NCI-H1436 treated with DMSO at 0.1 percent for 48 hours (cell line): ENCODE measurements at places on chromosomes 12 and 14.

DNA sequence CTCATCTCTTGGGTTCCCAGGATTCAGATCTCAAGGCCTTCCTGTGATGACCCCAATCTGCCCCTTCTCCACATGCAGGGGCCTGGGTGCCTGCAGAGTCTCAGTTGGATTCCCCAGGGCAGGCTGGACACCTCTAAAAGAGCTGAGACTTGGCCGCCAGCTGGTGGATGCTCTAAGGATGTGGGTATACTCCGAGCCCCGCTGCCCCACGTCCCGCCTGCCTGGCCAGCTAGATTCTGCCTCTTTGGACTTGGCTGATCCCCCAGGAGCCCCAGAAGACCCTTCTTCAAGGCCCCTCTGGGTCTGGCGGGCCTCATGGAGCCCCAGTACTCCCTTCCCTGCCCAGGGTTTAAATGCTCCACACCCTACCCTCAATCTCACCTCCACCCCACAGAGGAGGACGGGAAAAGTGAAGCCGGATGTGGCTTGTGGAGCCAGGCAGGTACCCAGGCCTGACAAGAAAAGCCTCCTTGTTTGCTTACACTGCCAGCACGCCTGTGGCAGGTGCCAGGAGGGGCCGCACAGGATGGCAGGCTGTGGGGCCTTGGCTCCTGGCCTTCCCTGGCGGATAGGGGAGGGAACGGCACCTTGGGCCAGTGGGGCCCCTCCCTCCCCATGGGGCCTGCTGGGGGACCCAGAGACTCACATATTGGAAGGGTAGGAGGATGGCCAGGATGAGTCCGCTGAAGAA lies 15.1 kb downstream of the FAIM2 start:
- DNase-seq, result no peak

DNA sequence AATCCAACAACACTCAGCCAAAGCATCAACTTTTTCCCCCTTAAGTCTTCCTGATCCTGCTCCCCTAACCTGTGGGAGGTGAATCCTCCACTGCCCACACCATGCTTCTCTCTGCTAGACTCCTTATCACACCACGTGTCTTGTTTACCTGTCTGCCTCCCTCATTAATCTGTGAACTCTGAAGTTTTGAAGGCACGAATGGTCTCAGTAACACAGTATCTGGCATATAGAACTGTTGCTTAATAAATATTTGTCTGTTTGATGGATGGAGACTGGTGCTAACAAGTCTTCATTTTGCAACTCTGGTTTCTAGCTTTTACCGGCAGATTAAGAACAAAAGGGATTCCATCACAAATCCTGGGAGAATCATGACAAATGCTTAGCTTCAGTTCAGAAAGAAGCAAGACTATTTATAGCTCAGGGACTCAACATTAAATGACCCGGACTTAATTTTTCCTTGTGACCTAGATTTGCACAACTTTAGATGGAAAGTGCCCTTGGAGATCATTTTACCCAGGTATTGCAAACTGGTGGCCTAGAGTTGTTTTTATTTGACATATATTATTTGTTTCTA lies 267.4 kb downstream of the APAF1 start:
- no peak for DNase-seq

GRCh38 chr14:94752591-94753436 lies 17.1 kb downstream of the GSC start:
- no peak for DNase-seq

- DNase-seq, result no peak
Observed at GRCh38 chr14:81388336-81388735, 11.8 kb downstream of the STON2 start.

DNA sequence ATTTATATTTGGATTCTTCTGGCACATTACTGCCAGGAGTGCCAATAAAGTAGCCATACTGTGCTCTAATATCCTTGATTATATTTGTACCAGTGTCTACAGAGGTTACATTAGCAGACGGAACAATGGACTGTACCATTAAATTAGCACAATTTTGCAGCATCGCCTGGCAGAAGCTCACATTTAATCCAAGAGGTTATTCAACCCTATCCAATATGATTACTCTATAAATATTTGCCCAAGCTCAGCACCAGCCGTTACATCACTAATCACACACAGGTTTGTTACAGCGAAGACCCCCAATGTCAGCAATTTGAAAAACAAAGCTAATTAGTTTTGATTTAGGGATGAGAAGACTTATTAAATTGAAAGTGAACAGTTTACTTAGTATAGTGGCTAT lies 16.9 kb upstream of the MGST1 start:
- peak; percentile 98 for DNase-seq

DNA sequence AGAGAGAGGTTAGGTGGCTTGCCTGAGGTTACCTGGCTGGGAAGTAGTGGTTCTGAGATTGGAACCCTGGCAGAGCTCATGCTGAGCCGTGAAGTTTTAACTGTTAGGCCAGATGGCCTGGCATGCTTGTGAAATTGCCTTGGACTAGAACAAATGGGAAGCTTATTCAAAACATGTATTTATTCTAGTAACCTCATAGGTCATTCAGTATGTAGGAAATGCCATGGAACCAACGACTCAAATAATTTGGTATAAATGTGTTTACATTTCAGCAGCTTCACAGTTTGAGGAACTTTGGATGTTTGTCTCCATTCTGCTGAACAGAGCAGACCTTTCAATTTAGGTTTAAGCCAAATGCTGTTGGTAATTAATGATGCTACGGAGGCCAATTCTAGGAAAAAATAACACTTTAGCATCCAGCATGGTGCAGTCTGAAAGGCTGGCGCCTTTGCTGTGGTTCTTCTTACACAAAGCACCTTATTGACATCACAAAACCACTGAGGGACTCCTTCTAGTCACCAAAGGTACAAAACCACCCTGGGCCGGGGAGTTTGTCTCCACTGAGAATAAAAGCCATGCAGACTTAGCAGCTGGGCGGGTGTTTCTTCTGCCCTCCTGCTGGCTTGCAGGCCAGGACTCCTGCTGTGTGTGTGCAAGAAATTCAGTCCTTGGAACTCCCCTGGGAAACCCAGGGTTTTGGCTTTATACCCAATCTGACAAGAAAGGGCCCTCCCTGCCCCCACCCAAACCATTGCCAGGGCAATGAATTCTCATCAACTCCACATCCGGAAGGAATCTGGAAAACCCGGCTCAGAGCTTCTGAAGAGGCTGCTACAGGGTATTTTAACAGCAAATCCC lies 64.2 kb downstream of the ELK3 start:
- no peak for DNase-seq

DNA sequence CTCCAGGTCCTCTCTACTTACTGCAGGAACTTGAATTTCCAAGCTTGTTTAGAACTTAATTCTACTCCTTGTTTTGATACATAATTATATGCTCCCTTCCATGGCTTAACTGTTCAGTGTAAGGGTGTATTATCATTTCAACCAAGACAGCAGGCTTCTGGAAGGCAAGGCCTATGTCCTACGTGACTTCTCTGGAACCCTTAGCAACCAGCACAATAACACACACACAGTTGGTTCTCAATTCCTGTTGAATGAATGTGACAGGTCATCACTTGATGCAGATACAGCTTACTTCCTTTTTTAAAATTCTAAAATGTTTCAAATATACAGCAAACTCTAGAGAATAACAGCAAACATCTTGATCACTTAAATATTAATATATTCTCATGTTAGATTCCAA lies 77.7 kb upstream of the COCH start:
- DNase-seq, result no peak

GRCh38 chr12:29159661-29160060 lies 10.6 kb downstream of the FAR2 start:
- no peak for DNase-seq

DNA sequence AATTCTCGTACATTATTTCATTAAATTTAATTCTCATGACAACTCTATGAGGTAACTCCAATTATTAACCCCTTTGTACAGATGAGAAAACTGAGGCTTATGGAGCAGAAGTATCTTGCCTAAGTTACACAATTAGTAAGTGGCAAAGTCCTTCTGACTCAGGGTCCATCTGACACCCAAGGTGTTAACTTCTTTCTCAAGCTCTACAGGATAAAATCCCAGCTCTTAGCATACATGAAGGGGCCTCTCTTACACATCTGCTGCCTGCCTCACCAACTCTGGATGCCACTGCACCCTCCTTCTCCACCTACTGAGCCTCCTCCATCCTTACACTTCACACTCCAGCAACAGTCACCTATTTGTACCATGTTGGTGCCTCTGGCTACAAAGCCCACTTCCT lies 4.3 kb upstream of the KRT72 start:
- no peak for DNase-seq

DNA sequence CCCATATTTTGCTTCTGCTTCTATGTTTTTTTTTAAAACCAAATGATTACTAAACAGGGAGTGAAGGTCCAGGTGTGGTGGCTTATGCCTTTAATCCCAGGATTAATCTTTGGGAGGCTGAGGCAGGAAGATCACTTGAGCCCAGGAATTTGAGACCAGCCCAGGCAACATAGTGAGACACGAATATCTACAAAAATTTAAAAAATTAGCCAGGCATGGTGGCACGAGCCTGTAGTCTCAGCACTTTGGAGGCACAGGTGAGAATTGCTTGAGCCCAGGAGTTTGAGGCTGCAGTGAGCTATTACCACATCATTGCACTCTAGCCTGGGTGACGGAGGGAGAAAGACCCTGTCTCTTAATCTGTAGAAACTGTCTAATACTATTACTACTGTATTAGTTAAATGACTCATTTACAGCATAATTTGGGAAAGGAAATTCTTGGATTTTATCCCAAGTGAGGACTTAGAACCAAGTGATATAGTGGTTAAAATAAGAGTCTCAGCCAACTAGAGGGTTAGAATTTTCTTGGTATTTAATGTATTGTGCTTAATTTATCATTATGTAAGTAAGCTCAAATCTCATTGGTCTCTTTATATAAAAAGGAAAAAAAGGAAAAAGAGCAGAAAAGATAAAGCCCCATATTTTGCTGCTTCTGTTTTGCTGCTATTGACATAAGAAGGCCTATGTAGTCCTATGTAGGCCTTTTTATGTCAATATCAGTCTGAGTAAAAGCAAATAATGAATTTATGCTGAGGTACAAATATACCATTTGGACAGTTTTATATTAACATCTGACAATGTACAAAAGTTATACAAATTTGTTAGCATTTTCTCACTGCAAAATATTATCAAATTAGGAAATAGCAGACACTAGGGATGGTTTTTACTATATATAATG lies 163.4 kb downstream of the RAD51B start:
- no peak for DNase-seq

GRCh38 chr14:104808456-104808855 lies 7.6 kb downstream of the ZBTB42 start:
- DNase-seq, result no peak

- DNase-seq, result no peak
Observed at GRCh38 chr14:75286313-75286712, 7.7 kb downstream of the FOS start.

- no peak for DNase-seq
Observed at GRCh38 chr12:65372574-65372973, 94.1 kb downstream of the MSRB3 start.

DNA sequence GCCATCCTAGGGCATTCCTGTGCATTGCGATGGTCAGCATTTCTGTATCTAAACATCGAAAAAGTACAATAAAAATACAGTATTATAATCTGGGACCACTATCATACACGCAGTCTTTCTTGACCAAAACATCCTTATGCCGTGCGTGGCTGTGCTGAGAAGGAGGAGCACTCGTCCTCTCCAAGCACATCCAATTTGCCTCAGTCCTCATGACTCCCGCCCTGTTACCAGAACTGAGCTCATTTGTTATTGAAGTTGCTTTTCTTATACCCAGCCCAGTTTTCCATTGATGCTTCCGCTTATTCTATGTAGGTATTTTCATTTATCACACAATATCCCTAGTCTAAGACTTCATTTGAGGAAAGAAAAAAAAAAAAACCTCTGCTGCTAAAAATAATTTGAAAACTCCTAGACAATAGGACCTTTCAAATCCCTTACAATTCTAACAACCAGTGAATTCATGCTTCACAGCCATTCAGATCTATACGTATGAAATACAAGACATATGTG lies 236.9 kb upstream of the PLEKHG7 start:
- no peak for DNase-seq

- DNase-seq, result no peak
Observed at GRCh38 chr14:70397746-70398145, 19.1 kb downstream of the SYNJ2BP start.

GRCh38 chr12:124520907-124521306 lies 46.5 kb downstream of the NCOR2 start:
- no peak for DNase-seq

GRCh38 chr12:41661141-41661765 lies 473.1 kb downstream of the PDZRN4 start:
- DNase-seq, result no peak

DNA sequence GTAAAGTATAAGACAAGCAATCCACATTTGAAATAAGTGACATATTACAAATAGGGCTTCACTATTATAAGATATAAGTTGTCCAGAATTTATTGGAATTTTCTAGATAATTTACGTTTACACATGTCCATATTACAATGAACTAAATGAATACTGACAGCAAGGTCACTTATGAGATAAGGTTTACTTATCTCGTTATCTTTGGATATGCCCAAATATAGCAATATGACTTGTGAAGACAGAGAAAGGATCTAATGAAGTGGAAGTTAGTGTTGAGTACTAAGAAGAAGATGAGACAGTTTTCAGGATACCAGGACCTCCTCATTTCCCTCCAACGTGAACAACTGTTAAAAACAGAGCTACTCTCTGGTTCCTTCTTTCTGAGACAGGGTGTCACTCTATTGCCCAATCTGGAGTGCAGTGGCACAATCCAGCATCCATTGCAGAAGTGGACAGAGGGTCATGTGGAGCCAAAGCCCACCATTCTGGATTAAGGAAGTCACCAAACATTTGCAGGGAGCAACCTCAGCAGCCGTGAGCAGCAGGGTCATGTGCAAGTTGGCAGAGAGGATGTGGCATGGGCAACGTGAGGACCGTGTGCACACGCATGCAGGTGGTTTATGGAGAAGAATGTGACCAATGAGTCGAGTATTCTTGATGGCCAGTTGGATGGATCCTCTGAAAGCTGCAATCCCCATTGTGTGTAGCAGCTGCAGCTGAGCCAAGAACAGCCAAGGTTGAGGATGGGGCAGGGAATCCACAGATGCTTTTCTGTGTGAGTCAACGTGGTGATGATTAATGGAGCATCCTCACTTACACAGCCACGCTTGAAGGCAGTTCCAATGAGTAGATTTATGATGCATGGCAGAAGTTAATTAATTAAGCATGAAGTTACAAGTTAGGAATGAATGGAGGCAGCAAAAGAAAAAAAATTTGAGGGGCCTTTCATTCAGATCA lies 111.0 kb downstream of the BICD1 start:
- DNase-seq, result no peak

DNA sequence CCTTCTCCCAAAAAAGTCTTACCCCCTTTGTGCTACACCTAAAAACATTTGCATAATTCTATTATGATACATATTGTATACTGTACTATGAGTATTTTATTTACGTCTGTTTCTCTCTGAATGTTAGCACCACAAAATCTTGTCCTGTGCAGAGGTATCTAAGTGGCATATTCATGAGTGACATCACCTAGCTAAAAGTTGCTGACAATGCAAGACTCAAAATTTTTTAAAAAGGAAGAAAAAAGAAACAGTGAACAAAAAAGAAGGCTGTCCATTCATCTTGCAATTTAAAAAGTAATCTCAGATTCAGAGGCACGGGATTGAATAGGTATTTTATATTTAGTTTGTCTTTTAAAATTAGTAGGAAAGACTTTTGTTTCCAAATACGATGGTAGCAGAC lies 69.4 kb downstream of the KITLG start:
- no peak for DNase-seq

- no peak for DNase-seq
Observed at GRCh38 chr14:61730756-61731373, 31.4 kb upstream of the SNAPC1 start.
